ENCODE measurements at places on chromosomes 7 and 10. TPM values are rescaled to one million over a fixed set of nuclear protein-coding genes. Genes with fewer than 3 reads are reported as not detected.

- DNase-seq: no peak
Observed at GRCh38 chr7:106225856-106226255, 58.9 kb downstream of the NAMPT start.

The BLNK gene
- total RNA-seq: not detected

DNA sequence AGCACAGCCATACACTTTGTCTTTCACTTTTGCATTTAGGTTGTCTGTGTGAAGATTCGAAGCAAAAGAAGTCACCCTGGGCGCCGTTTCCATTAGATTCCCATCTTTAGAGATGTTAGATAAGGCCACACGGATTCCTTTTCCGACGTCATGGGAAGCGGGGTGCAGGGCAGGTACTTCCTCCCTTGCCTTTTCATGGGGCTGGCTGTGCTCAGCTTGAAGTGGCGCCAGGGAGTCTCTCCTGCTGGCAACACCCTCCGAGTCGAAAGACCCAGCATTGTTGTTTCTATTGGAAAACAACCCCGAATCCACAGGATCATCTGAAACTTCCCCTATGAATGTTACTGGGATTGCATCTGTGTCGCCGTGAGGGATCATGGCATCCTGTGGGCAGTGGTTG lies 246.4 kb upstream of the GRB10 start:
- no peak for DNase-seq

The CYP3A4 gene
- total RNA-seq: not detected

DNA sequence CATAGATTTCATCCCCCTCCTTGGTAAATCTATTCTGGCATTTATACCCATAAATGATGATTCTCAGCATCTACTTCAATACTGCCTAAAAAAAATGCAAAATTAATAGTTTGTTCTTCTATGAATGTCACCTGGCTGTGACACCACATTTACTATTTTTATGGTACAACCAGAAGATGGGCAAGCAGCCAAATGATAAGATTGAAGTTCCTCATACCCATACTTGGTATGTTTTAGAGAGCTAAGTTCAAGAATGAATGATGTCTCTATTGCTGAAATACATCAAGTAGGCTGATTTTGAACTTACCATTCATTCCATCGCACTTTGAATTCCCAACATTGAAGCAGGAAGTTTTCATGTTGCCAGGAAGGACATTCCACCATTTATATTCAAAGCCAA lies 134.2 kb downstream of the ELAPOR2 start:
- no peak for DNase-seq

The ELN gene
- total RNA-seq: not detected

The KCNK18 gene
- total RNA-seq: not detected
